Gastrocnemius medialis (tissue), 4 donors: ENCODE measurements at places on chromosomes 1 and 21. TPM values are rescaled to one million over a fixed set of nuclear protein-coding genes. Genes with fewer than 3 reads are reported as not detected.

DNA sequence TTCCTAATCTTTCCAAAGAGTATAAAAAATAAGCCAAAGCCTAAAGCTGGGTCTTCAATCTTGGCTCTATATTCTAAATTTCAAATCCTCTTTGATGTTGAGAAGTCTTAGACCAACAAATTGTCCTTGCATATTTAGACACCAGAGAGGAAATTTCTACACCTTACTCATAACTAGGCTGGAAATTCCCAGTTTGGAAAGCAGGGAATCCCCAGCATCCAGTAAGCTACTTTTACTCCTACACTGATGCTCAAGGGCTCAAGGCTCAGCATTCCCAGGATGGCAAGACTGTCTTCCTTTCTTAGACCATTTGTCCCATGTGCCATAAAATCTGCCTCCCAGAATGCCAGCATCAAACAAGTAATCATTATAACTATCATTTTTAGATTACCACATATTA, 28.3 kb downstream of the PRDX6 start:
- H3K4me3 ChIP-seq, result no peak overlapping the region
- H3K4me1 ChIP-seq, result no peaks in the 10 kb centered on the region
- no peaks in the 10 kb centered on the region for H3K36me3 ChIP-seq
- no peaks in the 10 kb centered on the region for H3K27me3 ChIP-seq
- H3K27ac ChIP-seq, result no peak overlapping the region

GRCh38 chr1:233707153-233707879, 93.4 kb downstream of the KCNK1 start:
- no peak overlapping the region for H3K27ac ChIP-seq
- DNase-seq, result no peak
- no peak overlapping the region for H3K4me3 ChIP-seq
- H3K27me3 ChIP-seq, result no peaks in the 10 kb centered on the region
- no peaks in the 10 kb centered on the region for H3K36me3 ChIP-seq

- H3K36me3 ChIP-seq, result no peaks in the 10 kb centered on the region
- H3K4me3 ChIP-seq, result no peak overlapping the region
- no peaks in the 10 kb centered on the region for H3K27me3 ChIP-seq
These were observed 242.6 kb upstream of the CXADR start for GRCh38 chr21:17270229-17270628.

GRCh38 chr1:212651521-212651920, 43.0 kb downstream of the ATF3 start:
- H3K27ac ChIP-seq, result no peak overlapping the region
- no peaks in the 10 kb centered on the region for H3K27me3 ChIP-seq
- no peak for DNase-seq
- no peaks in the 10 kb centered on the region for H3K4me1 ChIP-seq

DNA sequence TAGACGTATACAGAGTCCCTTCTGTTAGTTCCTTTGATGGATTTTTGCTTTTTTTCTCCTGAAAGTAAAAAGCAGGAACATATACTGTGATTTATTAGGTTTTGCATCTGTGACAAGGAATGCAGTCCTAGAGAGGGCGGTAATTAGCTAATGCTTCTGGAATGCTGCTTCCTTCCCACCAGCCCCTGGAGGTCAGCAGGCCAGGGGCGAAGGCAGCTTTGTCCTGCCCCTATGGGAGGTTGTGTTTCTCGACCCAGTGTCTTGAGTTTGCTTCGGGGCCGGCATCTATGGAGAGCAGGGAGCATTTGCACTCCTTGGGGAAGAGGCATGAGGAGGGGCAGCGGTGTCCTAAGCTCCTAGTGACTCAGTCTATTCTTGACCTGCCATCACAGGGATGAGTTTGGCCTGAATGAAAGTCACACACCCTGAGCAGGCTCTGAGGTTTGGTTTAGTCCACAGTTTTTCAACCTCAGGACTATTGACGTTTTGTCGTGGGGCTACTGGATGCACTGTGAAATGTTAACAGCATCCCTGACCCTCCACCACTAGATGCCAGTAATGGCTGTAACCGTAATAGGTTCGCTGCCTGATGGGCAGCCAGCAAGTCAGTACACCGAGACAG, 85.0 kb upstream of the KCNJ15 start:
- H3K4me1 ChIP-seq, result no peaks in the 10 kb centered on the region
- no peak for DNase-seq
- H3K4me3 ChIP-seq, result no peak overlapping the region
- H3K36me3 ChIP-seq, result no peaks in the 10 kb centered on the region
- H3K27me3 ChIP-seq, result no peaks in the 10 kb centered on the region

GRCh38 chr1:79322511-79323027, 316.0 kb upstream of the ADGRL4 start:
- no peaks in the 10 kb centered on the region for H3K4me1 ChIP-seq
- no peak overlapping the region for H3K4me3 ChIP-seq
- no peaks in the 10 kb centered on the region for H3K36me3 ChIP-seq
- no peaks in the 10 kb centered on the region for H3K27me3 ChIP-seq

GRCh38 chr1:192810253-192810880, 1.5 kb downstream of the RGS2 start:
- no peak overlapping the region for H3K4me3 ChIP-seq
- H3K36me3 ChIP-seq, result no peaks in the 10 kb centered on the region
- peak overlapping the region; percentile 79 for H3K27ac ChIP-seq
- H3K27me3 ChIP-seq, result no peaks in the 10 kb centered on the region
- DNase-seq, result peak; percentile 6

GRCh38 chr1:51298322-51298705, 32.0 kb downstream of the TTC39A start:
- H3K27ac ChIP-seq, result no peak overlapping the region
- H3K4me1 ChIP-seq, result peaks cover 12% of the 10 kb centered on the region
- no peaks in the 10 kb centered on the region for H3K27me3 ChIP-seq

DNA sequence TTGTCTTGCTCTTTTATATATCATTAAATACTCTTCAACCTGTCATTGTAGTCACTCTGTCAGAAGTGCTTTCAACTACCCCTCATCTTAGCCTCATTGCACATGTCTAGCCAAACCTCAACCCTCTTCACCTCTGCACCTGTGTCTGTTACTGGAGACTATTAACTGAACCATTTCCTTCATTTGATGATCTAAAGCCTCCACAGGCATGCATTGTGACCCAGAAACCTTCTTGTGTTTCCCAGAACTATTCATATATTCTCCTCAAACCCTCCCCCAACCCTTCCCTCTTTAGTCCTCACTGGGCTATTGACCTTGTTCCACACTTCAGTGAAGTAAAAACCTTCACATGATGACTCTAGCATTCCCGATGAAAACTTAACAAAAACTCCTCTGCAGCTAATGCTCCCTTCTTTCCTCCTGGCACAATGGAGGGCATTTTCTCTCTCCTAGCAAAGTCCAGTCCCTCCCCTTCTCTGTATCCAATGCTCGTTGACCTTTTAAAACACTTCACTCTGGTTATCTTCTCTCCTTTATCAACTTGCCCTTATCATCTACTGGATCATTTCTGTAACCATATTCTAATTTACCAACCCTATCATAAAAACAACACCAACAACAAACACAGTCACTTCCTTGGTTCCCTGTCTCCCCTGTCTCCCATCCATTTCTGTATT, 86.1 kb downstream of the BACH1 start:
- H3K4me3 ChIP-seq, result no peak overlapping the region
- peaks cover 10% of the 10 kb centered on the region for H3K4me1 ChIP-seq
- H3K27ac ChIP-seq, result no peak overlapping the region
- no peaks in the 10 kb centered on the region for H3K27me3 ChIP-seq

GRCh38 chr1:208409176-208409575, 165.0 kb upstream of the PLXNA2 start:
- H3K36me3 ChIP-seq, result no peaks in the 10 kb centered on the region
- no peak for DNase-seq
- H3K27me3 ChIP-seq, result no peaks in the 10 kb centered on the region
- no peak overlapping the region for H3K4me3 ChIP-seq

GRCh38 chr1:84632673-84633434, 57.4 kb downstream of the SSX2IP start:
- H3K4me3 ChIP-seq, result no peak overlapping the region
- H3K27ac ChIP-seq, result no peak overlapping the region
- no peak for DNase-seq
- no peaks in the 10 kb centered on the region for H3K27me3 ChIP-seq
- H3K4me1 ChIP-seq, result no peaks in the 10 kb centered on the region

- no peaks in the 10 kb centered on the region for H3K27me3 ChIP-seq
- no peak for DNase-seq
- no peaks in the 10 kb centered on the region for H3K36me3 ChIP-seq
- no peaks in the 10 kb centered on the region for H3K4me1 ChIP-seq
These were observed 303.3 kb downstream of the S1PR1 start for GRCh38 chr1:101540161-101540560.

- DNase-seq, result peak; percentile 88
- H3K27ac ChIP-seq, result peak overlapping the region; percentile 87
- peak overlapping the region; percentile 48 for H3K4me3 ChIP-seq
- peaks cover 65% of the 10 kb centered on the region for H3K4me1 ChIP-seq
These were observed 16.5 kb downstream of the ZNF697 start for GRCh38 chr1:119631433-119632102.

DNA sequence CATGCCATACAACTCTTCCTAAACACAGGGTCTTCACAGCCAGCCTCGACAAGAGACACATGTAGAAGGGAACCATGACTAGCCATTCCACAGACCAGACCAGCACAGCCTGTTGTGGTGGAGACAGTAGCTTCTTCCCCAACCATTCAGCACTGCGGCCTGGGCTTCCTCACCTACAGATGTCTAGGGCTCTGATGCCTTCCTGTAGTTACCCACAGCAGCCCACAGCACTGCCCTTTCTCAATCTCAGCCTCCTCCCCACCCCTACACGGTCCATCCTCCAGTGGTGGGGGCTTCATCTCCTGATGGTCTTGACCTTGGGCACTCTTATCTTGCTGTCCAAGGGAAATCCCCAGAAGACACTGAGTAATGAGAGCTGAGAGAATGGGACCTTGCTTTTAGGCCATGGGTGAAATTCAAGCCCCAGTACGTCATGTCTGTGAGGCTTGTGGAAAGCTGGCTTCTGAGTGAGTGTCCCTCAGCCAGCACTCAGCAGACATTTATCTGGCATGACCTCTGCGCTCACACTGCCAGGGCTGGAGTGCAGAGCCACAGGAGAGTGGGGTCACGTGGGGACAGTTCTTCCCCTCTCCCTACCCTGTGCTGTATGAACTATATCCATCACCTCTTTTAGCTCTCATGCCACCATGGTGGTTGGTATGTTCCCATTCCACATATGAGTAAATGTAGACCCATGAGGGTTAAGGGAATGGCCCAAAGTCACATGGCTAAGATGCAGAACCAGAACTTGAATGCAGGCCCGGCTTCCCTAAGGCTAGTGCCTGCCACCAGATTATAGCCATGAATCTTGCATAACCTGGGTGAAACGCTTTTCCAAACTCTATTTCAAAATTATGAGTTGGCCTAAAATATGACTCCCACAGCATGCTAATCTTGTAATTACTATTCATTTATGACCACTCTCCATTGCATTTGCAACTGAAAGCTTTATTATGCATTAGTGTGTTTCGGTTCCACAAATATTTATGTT, 104.7 kb downstream of the HIVEP3 start:
- peaks cover 28% of the 10 kb centered on the region for H3K4me1 ChIP-seq
- peak overlapping the region; percentile 79 for H3K27ac ChIP-seq
- no peak overlapping the region for H3K4me3 ChIP-seq
- peak; percentile 80 for DNase-seq
- H3K27me3 ChIP-seq, result no peaks in the 10 kb centered on the region

The LCE2C gene
- not detected for total RNA-seq

The SOAT1 gene
- 5.2 TPM for total RNA-seq

The CYP4B1 gene
- 67.1 TPM for total RNA-seq

The CSF1 gene
- total RNA-seq, result 31.1 TPM

The WNT9A gene
- 6.8 TPM for total RNA-seq

The CYB561D1 gene
- 3.1 TPM for total RNA-seq
